ENCODE measurements at places on chromosomes 16 and 17.

- DNase-seq: no peak
Observed at GRCh38 chr17:68603027-68603426, 1.9 kb upstream of the FAM20A start.

GRCh38 chr17:61399131-61400065 is at the start of gene TBX2:
TBX2 (plus strand) TSS chr17:61399843; CDS start chr17:61400177, 334 bp downstream.
- DNase-seq: no peak

DNA sequence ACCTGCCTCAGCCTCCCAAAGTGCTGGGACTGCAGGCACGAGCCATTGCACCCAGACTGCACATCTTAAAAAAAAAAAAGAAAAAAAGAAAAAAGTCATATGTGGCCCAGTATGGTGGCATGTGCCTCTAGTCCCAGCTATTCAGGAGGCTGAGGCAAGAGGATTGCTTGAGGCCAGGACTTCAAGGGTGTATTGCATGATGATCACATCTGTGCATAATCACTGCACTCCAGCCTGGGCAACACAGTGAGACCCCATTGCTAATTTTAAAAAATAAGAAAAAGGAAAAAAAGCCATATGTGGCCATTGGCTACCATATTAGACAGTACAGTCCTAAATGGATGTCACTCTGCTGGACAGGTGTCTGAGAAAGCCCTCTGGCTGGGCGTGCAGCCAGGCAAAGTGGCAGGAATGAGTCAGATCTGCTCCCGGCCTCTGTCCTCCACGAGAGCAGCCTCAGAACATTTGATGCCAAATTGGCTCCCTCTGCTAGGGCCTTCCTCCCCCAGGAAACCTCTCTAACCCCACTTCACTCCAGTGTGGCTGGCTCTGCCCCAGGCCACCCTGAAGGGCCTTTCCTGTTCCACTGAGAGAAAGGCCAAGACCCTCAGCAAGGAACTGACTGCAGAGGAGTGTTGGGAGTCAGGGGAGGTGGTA is 14.7 kb downstream of the CA7 start:
- DNase-seq: no peak

- no peak for DNase-seq
Observed at GRCh38 chr17:35432176-35433074, at the start of gene SLFN12. SLFN12 (minus strand) TSS chr17:35432500; CDS start chr17:35423028, 9,472 bp downstream.

- peak; percentile 56 for DNase-seq
Observed at GRCh38 chr17:27649929-27650328, 18.9 kb downstream of the LGALS9 start.

- no peak for DNase-seq
Observed at GRCh38 chr16:20873331-20873730, 26.8 kb downstream of the DCUN1D3 start.

GRCh38 chr16:65413861-65414260 is 292.0 kb upstream of the CDH11 start:
- no peak for DNase-seq

GRCh38 chr16:74560912-74561311 is 46.0 kb downstream of the GLG1 start:
- DNase-seq: no peak

- no peak for DNase-seq
Observed at GRCh38 chr16:53518550-53519416, 15.8 kb upstream of the AKTIP start.

- no peak for DNase-seq
Observed at GRCh38 chr17:77875881-77876509, 82.5 kb upstream of the TNRC6C start.

GRCh38 chr17:68297195-68297594 is 5.9 kb downstream of the ARSG start:
- DNase-seq: no peak

GRCh38 chr17:77729587-77729986 is 228.9 kb upstream of the TNRC6C start:
- no peak for DNase-seq

GRCh38 chr17:21689604-21690003 is 2.7 kb upstream of the KCNJ18 start:
- no peak for DNase-seq

- no peak for DNase-seq
Observed at GRCh38 chr16:65541646-65542045, 419.8 kb upstream of the CDH11 start.

- DNase-seq: peak; percentile 51
Observed at GRCh38 chr17:15651583-15652110, 32.1 kb upstream of the FBXW10B start.

DNA sequence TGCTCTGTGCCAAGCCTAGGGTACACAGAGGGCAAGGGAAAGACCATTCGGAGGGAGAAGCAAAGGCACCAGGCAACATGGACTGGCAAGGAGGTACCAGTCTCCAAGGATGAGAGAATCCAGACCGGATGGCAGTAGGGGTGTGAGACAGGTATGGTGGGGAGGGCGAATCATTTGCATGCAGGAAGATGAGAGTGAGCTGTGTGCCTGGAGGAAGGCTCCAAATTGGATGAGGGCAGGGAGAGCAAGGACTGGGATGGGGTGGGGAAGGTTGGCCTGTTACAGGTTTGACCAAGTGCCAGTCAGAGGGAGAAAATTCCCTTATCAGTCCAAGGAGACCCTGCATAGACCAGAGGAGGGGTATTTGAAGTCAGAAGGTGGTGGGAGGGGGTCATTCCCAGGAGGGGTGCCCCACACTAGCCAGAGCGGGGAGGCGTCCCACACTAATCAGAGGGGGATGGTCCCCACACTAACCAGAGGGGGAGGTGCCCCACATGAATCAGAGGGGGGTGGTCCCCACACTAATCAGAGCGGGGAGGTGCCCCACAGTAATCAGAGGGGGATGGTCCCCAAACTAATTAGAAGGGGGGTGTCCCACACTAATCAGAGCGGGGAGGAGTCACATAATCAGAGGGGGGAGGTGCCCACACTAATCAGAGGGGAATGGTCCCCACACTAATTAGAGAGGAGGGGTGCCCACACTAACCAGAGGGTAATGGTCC is 737 bp downstream of the CANT1 start:
- DNase-seq: no peak

- no peak for DNase-seq
Observed at GRCh38 chr17:76986365-76986764, 118.2 kb downstream of the MGAT5B start.

DNA sequence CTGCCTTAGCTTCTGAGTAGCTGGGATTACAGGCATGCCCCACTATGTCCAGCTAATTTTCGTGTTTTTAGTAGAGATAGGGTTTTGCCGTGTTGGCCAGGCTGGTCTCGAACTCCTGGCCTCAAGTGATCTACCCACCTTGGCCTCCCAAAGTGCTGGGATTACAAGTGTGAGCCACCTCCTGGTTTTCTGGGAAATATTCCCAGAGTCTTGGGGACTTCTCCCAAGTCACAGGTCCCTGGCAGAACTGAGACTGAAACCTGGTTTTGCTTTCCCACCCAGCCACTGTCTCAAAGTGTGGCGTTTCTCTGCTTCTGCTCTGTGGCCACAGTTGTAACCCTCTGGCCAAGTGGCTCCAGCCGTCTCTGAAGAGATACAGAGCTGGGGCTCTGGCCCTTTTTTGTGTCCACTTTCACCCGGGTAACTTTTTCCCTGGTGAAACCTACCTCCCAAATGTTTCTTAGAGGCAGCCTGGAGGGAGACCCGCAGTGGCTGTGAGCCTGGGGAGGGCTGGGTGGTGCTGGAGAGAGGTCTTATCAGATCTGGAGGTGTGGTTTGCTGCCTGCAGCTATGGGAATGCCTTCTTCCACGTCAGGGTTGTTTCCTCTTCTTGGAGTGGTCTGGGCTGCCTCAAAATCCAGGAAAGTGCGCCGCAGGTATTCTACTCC is 5.1 kb downstream of the KSR1 start:
- DNase-seq: no peak

DNA sequence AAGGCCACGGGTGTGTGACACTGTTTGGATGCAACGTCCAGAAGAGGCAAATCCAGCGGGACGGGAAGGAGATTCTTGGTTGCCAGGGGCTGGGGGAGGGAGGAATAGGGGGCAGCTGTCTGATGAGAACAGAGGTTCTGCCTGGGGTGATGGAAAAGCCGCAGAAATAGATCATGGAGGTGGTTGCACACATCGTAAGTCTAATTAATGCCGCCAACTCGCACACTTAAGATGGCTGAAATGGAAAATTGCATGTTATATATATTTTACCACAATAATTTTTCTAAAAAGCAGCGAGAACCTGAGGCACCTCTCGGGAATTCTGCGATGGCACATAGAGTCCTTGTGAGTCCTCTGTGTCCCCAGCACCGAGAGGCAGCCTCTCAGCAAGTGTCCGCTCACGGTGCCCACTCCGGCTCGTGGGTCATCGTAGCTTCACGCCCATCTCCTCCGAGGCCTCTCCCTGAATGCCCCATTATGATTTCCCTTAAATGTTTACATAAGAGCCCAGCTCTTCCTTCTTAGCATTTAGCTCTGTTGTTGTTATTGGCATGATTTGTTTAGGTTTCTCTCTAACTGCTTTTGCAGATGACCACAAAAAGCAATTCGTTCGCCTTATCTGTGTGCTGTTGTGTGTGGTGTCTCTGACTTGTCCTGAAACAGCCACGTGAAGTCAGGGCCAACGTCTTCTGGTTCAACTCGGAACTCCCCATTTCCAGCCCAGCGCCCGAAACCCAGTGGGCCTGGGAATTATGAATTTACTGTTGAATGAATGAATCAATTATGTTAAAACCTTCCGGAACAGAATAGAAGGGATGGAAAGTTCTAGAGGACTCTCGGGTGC is 7.7 kb downstream of the WFDC1 start:
- no peak for DNase-seq

DNA sequence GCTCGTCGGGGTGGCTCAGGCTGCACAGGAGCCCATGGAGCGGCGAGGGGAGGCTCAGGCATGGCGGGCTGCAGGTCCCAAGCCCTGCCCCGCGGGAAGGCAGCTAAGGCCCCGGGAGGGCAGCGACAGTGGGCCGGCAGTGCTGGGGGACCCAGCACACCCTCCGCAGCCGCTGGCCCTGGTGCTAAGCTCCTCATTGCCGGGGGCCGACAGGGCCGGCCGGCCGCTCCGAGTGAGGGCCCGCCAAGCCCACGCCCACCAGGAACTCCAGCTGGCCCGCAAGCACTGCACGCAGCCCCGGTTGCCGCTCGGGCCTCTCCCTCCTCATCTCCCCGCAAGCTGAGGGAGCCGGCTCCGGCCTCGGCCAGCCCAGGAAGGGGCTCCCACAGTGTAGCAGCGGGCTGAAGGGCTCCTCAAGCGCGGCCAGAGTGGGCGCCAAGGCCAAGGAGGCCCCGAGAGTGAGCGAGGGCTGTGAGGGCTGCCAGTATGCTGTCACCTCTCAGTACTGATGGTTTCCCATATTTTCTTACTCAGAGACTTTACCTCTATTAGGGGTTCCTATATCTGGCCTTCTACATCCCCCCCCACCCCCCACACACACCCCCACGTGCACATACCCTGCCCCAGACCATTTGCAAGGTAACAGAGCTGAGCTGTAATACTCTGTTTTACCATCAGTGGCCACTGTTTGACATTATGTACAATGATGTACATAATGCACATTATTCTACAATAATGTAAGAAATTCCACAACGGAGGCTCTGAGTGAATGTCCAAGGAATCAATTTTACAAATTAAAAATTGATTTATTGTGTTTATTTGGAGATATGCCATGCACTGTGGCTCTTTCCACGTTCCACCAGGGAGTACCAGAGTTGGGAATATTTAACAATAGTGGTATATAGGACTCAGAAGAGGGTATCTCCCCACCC is 3.7 kb upstream of the VAT1L start:
- DNase-seq: no peak

DNA sequence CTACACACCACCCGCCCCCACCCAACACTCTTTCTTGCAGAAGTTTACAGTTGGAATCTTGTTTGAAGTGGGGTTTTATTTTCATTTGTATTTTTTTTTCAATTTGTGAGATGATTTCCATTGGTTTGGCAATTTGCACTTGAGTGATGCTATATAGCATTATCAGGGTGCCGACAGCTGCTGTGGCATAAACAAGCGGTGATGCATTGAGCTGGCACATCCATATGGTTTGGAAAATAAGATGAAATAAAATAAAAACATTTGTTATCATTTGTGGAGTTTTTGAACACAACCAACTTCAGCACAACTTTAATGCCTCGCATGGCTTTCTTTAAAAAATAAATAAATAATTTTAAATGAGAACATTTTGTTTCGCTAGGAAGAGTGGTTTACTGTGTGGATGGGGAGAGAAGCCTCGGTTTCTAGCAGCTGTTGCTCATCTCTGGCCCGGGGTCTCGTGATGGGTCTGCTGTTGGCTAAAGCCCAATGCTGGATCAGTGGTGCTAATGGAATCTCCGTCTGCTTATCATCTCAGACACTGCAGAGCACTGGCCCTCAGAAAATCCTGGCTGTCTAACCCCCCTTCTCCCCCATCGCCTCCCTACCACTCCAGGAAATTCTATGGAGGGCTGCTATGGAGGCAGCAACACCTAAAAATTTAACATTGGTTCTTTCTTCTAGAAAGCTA is 192.3 kb upstream of the MAF start:
- no peak for DNase-seq

DNA sequence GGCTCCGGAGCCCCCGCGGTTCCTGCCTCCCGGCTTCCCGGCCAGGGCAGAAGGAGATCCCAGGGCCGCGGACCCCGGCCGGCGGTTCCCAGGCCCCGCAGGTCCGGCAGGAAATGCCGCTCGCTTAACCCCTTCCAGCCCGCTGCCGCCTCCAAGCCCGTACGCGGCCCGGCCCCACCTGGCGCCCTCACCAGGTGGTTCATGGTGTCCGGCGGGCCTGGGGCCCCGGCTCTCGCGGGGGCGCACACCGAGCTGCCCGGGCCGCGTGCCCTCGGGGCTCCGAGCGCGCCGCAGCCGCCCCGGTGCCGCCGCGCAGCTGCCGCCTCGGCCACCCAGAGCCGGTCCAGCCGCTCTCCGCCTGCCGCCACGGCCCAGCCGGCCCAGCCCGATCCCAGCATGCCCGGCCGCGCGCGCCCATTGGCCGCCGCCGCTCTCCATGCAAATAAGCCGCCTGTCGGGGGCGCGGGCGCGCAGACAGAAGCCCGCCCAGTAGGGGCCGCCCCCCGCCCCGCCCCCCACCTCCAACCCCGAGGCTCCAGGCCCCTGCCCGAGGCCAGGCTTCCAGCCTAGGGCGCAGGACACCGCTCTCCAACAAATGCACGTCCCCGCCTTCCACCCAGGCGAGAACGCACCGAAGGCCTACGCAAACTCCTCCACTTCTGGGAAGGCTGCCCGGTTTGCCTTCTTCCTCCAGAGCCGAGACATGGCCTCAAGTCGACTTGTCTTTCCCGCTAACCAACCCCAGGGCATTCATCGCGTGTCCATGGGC is at the start of gene BCAR1:
TSS of gene BCAR1 (minus strand) at position 345 of the 769 bp plus-strand sequence. CDS start at position 203, 142 bp downstream.
- DNase-seq: peak; percentile 78

GRCh38 chr17:9004132-9004960 is 17.0 kb upstream of the NTN1 start:
- DNase-seq: no peak
